H9 (cell line): ENCODE measurements at places on chromosomes 1 and 21.

- no peak for DNase-seq
Measured at GRCh38 chr1:7733276-7733675, 37.8 kb upstream of the VAMP3 start.

- no peak for DNase-seq
Measured at GRCh38 chr1:152486400-152487006, 24.1 kb upstream of the LCE5A start.

GRCh38 chr1:52186449-52186848 lies 44.6 kb downstream of the ZFYVE9 start:
- no peak for DNase-seq

DNA sequence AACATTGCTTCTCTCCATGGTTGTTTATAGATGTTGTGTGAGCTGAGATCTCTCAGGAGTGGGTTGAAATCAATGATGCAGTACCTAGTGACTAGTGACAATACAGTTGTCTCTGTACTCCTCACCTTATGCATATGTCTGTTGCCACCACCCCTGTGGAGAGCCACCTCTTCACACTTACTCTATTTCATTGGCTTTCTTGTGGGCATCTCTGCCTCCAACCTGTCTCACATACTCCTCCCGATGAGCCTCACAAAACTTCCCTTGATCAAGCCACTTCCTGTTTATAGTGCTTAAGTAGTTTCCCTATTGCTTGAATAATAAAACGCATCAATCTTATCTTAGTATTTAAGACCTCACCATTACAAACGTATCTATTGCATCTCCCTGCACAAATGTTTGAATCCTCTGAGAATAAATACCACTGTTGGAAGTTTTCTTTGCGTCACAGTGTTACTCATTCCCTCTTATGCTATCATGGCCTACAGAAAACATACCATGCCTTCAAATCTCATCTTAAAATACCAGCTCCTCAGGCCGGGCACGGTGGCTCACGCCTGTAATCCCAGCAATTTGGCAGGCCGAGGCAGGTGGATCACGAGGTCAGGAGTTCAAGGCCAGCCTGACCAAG lies 54.7 kb upstream of the GREM2 start:
- DNase-seq, result no peak

GRCh38 chr1:179016706-179017382 lies 8.8 kb upstream of the FAM20B start:
- DNase-seq, result no peak

GRCh38 chr1:54859700-54860391 lies 27.1 kb downstream of the DHCR24 start:
- DNase-seq, result no peak

- DNase-seq, result no peak
Measured at GRCh38 chr1:237042892-237043576, 1.1 kb downstream of the RYR2 start.

- no peak for DNase-seq
Measured at GRCh38 chr1:87583459-87583858, 254.8 kb downstream of the LMO4 start.

DNA sequence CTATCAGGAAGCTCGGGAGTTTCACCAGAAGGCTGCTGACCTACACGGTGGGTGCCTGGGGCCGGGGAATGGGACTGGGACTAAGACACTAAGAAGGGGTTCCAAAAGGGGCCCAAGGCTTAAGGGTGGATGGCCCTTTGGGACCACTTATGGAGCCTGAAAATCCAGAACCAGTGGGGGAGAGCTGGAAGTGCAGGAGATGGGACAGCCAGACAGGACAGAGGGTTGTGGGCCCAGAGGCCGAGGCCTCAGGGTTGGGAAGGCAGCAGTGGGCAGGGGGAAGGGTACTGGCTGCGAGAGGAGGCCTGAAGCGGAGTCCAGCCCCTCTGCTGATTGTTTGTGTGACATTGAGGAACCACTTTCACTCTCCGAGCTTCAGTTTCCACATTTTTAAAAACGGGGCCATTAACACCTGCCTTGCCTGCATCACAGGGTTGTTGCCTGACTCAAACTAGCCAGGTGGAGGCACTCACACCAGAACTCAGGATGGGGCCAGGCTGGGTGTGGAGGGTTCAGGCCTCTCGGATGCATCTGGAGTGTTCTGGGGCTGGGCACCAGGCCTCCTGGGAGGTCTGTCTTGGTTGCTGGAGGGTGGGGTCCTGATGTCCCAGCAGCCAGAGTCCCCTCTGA lies 3.0 kb downstream of the TTC24 start:
- DNase-seq, result peak; percentile 38

- no peak for DNase-seq
Measured at GRCh38 chr21:32611471-32611997, 643 bp downstream of the CFAP298 start.

DNA sequence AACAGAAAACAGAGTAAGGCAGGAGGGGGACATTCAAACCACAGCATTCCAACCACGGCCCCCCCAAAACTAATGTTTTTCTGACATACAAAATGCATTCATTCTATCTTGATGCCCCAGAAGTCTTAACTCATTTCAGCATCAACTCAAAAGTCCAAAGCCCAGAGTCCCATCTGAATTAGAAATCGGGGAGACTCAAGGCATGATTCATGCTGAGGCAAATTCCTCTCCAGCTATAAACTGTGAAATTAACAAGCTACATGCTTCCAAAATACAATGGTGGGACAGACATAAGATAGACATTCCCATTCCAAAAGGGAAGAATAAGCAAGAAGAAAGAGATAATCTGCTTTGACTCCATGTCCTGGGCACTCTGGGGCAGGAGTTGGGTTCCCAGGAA lies 73.9 kb downstream of the KCNJ15 start:
- DNase-seq, result no peak

DNA sequence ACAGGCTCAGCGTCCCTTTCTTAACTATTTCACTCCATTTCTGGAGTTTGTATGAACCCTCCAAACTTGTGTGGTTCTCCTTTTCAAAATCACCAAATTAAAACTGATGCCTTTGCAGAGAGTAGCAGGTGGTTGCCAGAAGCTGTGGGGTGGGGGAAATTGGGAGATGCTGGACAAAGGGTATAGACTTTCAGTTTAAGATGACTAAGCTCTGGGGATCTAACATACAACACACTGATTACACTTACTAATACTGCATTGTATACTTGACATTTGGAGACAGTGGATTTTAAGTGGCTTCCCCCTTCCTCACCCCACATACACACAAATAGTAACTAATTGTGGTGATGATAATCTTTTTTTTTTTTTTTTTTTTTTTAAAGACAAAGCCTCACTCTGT lies 11.1 kb upstream of the SCYL3 start:
- DNase-seq, result no peak

DNA sequence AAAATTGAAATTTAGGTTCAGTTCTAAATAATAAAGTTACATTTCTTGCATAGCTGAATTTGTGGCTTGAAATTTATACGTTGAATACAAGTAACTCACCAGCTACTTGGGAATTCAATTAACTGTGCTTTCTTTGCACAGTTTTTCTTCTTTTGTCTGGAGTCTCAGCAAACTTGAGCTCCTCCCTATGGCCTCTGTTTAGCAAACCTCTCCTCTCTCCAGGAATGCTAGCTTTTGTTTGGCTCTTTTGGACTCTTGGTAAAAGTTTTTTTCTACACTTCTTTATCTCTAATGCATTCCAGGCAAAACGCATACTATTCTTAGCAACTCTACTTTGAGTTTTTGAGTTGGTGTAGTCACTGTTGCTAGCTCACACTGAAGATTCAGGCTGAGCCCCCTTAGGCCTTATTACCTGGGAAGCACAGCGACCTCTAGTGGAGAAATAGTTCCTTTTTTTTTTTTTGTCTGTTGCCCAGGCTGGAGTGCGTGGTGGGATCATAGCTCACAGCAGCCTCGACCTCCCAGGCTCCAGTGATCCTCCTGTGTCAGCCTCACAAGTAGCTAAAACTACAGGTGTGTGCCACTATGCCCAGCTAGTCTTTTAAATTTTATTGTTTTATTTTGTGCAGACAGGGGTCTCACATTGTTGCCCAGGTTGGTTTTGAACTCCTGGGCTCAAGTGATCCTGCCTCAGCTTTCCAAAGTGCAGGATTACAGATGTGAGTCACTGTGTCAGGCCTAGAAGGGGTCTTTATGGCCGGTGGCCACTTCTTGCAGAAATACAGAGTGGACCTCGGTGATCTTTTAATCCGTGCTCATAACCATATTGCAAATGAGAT lies 61.7 kb downstream of the CASQ2 start:
- DNase-seq, result peak; percentile 57

DNA sequence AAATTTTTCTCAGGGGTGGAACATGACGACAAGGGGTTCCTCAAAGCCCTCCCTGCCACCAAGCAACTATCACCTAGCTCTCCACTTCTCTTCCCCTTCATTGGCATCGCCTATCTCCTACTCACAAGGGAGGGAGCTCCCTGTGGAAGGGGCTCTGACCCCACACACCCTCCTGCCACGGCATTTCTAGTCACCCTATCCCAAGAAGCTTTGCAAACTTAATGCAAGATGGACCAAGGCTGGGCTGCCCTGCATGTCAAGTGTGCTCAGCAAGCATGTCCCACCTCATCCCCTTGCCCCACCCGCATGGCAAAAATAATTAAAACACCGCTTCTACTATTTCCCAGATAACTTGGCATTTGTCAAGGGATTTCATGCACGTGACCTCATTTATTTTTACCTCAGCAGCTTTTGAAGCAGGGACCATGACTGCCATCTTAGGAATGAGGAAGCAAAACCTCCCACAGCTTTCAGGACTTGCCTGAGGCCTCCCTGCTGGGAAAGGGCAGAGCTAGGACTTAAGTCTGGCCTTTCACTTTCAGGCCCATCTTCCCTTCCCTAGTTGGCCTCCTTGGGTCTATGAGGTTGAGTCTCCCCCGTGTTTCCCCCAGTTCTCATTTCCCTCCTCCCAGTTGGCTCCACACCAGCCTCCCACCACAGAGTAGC lies 161.3 kb downstream of the TSEN15 start:
- DNase-seq, result no peak

DNA sequence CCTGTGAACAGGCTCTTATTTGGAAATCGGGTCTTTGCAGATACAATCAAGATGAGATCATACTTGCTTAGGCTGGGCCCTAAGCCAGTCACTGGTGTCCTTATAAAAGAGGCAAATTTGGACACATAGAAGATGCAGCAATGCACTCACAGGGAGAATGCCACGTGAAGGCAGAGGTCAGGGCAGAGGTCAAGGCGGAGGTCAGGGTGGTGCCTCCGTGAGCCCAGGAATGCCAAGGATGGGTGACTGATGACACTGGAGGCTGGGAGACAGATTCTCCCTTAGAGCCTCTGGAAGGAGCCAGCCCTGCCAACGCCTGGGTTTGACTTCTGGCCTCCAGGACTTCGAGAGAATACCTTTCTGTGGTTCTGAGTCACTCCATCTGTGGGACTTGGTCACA lies 22.8 kb upstream of the C1orf174 start:
- DNase-seq, result no peak

GRCh38 chr1:71303617-71304041 lies 222.8 kb upstream of the ZRANB2 start:
- no peak for DNase-seq

- DNase-seq, result no peak
Measured at GRCh38 chr21:43873673-43874072, 8.7 kb downstream of the AGPAT3 start.

GRCh38 chr1:230139315-230139714 lies 72.3 kb downstream of the GALNT2 start:
- DNase-seq, result no peak

- DNase-seq, result peak; percentile 15
Measured at GRCh38 chr1:228850141-228851100, 115.1 kb downstream of the RHOU start.

- no peak for DNase-seq
Measured at GRCh38 chr1:214640431-214641213, 37.6 kb downstream of the CENPF start.

GRCh38 chr1:7921796-7922195 lies 18.8 kb downstream of the TNFRSF9 start:
- DNase-seq, result no peak

GRCh38 chr1:94416901-94417727 lies 1.1 kb upstream of the ABCD3 start:
- DNase-seq, result no peak

DNA sequence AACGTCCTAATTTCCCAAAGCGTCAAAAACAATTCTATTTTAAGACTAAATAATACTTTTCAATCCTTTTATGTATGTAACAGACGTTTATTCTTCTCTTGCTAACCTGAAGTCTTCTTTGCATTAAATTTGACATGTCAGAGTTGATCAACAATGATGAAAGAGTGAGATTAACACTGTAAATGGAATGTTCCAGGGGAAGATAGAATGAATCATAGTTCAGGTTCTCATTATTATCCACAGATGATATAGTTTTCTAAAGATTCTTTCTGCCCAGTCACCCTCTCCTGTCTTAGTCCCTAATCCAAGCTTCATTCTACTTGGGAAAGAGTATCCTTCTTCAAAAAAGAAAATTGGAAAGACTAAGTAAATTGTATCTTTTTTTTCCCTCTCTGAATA lies 38.9 kb downstream of the SDCCAG8 start:
- no peak for DNase-seq

- no peak for DNase-seq
Measured at GRCh38 chr1:101145449-101145820, 91.4 kb upstream of the S1PR1 start.

GRCh38 chr1:4696161-4696745 lies 41.8 kb downstream of the AJAP1 start:
- no peak for DNase-seq

- DNase-seq, result no peak
Measured at GRCh38 chr1:183719289-183719688, 66.2 kb upstream of the APOBEC4 start.

- DNase-seq, result no peak
Measured at GRCh38 chr1:116002781-116003420, 26.6 kb downstream of the SLC22A15 start.

DNA sequence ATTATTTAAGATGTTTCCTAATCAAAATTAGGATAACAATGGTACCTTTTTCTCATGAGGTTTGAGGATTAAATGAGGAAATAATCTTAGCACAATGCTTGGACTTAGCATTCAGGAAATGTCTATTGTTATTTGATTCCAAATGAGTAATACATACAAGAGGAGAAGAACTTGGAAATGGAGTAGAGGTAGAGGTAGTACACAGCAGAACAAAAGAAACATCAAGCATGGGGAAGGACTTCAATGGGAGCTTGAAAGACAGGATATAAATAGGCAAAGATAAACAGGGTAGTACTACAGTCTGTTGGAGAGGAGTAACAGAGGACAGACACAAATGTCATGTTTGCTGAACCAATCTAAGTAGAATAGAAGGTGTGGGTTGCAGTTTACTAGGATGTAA lies 59.5 kb upstream of the RGS2 start:
- no peak for DNase-seq

- DNase-seq, result no peak
Measured at GRCh38 chr21:27534206-27534605, 567.3 kb upstream of the ADAMTS5 start.

DNA sequence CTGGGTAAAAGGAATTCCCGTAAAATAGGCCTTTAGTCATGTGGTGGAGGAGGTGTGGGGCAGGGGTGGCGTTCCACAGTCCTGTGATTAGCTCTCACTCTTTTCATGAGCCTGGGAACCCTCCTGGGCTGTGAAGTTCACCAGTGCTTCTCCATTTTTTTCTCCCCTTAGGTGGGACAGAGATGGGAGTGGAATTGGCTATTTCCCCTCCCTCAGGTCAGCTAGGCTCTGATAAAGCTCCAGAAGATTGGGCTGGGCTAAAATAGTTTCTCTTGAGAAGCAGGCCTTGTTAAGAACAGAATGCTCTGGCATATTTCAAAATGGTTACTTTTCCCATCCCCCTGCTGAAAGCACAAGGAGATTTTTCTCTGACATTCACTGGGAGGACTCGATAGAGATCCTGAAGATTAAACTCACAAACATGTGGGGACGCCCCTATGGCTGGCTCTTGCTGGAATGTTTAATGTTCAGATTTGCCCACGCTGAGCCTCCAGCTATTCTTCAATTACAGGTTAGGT lies 33.4 kb upstream of the SLC2A1 start:
- DNase-seq, result no peak

GRCh38 chr1:208291923-208292711 lies 47.9 kb upstream of the PLXNA2 start:
- DNase-seq, result no peak
